NCI-H460 (cell line): ENCODE measurements at places on chromosomes 2 and 18. TPM values are rescaled to one million over a fixed set of nuclear protein-coding genes. Genes with fewer than 3 reads are reported as not detected.

The TEKT4 gene
- total RNA-seq: not detected in 2 replicates

GRCh38 chr2:50546790-50547189 is 485.1 kb downstream of the NRXN1 start:
- DNase-seq: no peak

The ZAP70 gene
- total RNA-seq: not detected in 2 replicates

DNA sequence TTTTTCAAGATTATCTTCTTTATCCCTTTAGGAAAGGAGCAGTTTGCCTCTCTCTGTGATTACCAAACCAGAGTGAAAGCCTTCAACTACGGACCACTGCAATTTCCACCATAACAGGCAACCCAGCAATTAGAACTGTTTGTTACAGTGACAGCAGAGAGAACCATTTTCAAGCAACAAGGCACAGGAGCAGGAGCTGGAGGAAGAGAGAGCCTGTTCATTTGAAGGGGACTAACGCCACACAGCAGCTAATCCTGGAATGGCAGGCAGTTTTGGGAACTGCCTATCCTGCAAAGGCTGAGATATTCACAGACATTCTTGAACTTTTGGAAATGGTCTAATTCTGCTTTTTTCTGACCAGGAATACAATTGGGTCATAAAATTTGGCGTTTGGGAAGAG is 1541.9 kb upstream of the PIK3C3 start:
- peak; percentile 8 for DNase-seq
